ENCODE measurements at places on chromosomes 7 and 10. TPM values are rescaled to one million over a fixed set of nuclear protein-coding genes. Genes with fewer than 3 reads are reported as not detected.
A peak's percentile ranks its signal among the peaks of the same experiment; 100 is the strongest.

Gene HSPA12A
- total RNA-seq = 10.0 TPM

Gene FRG2B
- not detected for total RNA-seq

Gene DNAJC12
- 6.2 TPM for total RNA-seq

Gene EPHA1
- total RNA-seq = not detected

- DNase-seq = peak; percentile 75
These were observed 3.9 kb downstream of the GRID1 start for GRCh38 chr10:86362586-86363183.

GRCh38 chr7:94394109-94394436 lies 622 bp upstream of the COL1A2 start:
- no peak for DNase-seq

- DNase-seq = peak; percentile 76
These were observed 9.5 kb downstream of the GIGYF1 start for GRCh38 chr7:100684534-100685042.

DNA sequence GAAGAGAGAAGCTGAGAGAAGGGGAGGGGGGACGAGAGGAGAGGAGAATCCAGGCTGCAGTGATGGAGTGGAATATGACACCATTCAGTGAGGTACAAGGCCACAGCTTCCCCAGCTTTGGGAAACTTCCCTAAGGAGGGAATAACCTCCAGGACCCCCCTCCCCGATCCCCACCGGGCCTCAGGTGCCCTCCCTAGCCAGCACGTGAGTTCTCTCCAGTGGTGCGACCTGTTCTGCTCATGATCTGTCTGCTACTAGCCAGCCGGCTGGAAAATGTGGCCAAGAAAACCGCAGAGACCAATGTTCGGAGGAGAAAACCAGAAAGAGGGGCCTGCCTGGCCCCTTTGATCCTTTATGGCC lies 39.9 kb upstream of the AGK start:
- no peak for DNase-seq

DNA sequence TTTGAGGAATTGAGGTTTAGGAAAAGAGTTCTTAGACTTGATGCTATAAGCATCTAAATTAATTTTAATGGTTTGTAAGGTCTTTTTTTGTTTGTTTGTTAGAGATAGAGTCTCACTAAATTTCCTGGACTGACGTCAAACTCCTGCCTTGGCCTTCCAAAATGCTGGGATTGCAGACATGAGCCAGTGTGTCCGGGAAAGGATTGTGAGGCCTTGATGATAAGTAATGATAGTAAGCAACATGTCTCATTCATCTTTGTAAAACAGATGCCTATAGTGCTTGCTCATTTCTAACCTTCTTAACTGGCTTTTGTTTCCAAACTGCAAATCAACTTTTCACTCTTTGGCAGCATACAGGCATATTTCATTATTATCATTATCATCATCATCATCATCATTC lies 176.0 kb upstream of the KCND2 start:
- no peak for DNase-seq

- DNase-seq = no peak
These were observed 63.6 kb downstream of the PDIA4 start for GRCh38 chr7:148964483-148965267.
